Adrenal gland (tissue), 19 donors: ENCODE measurements at places on chromosomes 4 and X. TPM values are rescaled to one million over a fixed set of nuclear protein-coding genes. Genes with fewer than 3 reads are reported as not detected.

The GPR119 gene
- total RNA-seq: not detected

The SLC16A2 gene
- 79.8 TPM for total RNA-seq

GRCh38 chr4:4560642-4561041 is 18.8 kb upstream of the STX18 start:
- H3K36me3 ChIP-seq: no peaks in the 10 kb centered on the region
- no peaks in the 10 kb centered on the region for H3K27me3 ChIP-seq
- no peak overlapping the region for H3K4me3 ChIP-seq
- DNase-seq: no peak

DNA sequence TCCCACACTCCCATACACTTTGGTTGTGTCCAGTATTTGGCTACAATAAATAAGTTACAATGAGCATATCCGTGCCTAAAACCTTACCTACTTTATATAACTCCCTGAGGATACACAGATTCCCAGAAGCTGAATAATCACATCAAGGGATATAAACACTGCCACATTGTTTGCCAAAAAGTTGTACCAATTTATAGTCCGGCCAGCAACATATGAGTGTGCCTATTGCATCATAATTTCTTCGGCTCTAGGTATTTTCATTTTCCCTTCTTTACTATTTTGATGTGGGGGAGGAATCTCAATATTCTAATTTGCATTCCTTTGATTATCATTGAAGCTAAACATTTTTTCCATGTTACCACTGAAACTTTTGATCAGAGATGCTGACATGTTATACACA is 146.4 kb downstream of the PCDH19 start:
- no peak overlapping the region for H3K4me3 ChIP-seq
- H3K27me3 ChIP-seq: peaks cover 21% of the 10 kb centered on the region
- no peaks in the 10 kb centered on the region for H3K4me1 ChIP-seq
- no peak overlapping the region for H3K27ac ChIP-seq

- DNase-seq: no peak
- no peak overlapping the region for H3K27ac ChIP-seq
- H3K27me3 ChIP-seq: no peaks in the 10 kb centered on the region
- H3K36me3 ChIP-seq: no peaks in the 10 kb centered on the region
Measured at GRCh38 chrX:63855896-63856295, 70.9 kb upstream of the ARHGEF9 start.
